ENCODE measurements at places on chromosomes 13 and 19. TPM values are rescaled to one million over a fixed set of nuclear protein-coding genes. Genes with fewer than 3 reads are reported as not detected.

Gene LSR
- total RNA-seq: 79.2 TPM

Gene MISP3
- 0.08 TPM for total RNA-seq

Gene RAB3A
- 0.19 TPM for total RNA-seq

Gene CD37
- not detected for total RNA-seq

Gene C2CD4C
- 0.15 TPM for total RNA-seq

Gene COX6B2
- total RNA-seq: 0.55 TPM

Gene KLC3
- total RNA-seq: 49.6 TPM

Gene FPR3
- not detected for total RNA-seq

Gene ZNF208
- 1.1 TPM for total RNA-seq

Gene CYP4F8
- not detected for total RNA-seq

Gene CLN5
- 27.0 TPM for total RNA-seq

Gene CALR3
- 0.16 TPM for total RNA-seq

Gene SIGLECL1
- not detected for total RNA-seq

Gene CAPNS1
- 371 TPM for total RNA-seq

Gene ZNF90
- total RNA-seq: 1.6 TPM

Gene NANOS3
- total RNA-seq: not detected

Gene KLK3
- total RNA-seq: not detected

Data from hair follicular keratinocyte (primary cell).